Activated CD4-positive, alpha-beta T cell treated with anti-CD3 and anti-CD28 coated beads, Interleukin-2, amount 50 U/mL, for 48 hours (primary cell): ENCODE measurements at places on chromosomes 3 and 15.
A peak's percentile ranks its signal among the peaks of the same experiment; 100 is the strongest.

GRCh38 chr15:33678176-33678575 lies 290.1 kb upstream of the CHRM5 start:
- DNase-seq = no peak

DNA sequence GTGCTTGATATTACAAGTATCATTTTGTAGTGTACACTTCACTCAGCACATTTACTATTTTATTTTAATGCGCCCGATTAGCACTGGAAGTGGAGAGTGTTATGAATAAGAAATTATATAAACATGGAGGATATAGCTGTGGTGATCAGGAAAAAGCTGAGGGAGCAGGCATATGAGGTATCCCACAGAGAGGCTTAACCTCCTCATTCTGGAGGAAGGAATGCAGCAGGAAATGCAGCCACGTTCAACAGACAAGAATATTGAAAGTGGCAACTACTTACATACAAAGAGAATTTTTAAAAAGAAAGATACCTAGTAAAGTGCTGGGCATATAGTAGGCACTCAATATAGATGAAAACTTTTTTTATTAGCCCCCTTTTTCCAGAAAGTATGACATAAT lies 166.0 kb upstream of the SATB1 start:
- no peak for DNase-seq

- DNase-seq = no peak
Measured at GRCh38 chr3:134903837-134904236, 108.8 kb downstream of the EPHB1 start.

- no peak for DNase-seq
Measured at GRCh38 chr3:52195823-52196331, 2.1 kb upstream of the ALAS1 start.

DNA sequence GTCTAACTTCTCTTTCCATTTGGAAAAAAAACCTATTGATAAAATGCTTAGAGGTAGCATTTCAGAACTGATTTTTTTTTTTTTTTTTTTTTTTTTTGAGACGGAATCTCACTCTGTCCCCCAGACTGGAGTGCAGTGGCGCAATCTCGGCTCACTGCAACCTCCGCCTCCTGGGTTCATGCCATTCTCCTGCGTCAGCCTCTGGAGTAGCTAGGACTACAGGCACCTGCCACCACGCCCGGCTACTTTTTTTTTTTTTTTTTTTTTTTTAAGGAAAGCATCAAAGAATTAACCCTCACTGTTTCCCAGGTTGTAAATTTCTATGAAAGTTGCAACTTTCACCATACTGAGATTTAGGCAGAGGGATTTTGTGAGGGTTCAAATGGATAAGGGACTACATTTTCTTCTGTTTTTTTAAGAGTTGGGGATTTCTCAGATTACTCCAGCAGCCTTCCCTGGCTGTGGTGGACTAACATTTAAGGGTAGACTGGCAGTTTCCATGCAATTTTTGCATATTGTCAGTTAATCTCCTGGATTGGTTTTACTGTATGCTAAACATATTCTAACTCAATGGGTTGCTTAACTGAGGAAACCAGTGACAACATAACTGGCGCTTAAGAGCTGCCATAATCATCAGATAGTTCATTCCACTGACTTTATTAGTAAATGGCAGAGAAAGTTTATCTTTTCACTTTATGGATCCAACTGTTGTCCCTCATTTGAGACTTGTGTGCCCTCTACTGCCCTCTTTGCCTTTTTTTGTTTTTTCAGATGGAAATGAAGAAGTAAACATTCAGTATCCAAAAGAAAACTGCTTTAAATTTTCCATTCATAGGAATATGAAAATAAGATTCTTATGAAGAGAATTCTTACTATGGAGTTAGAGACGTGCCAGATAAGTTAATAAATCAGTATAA lies 93.7 kb downstream of the NPTN start:
- DNase-seq = no peak

DNA sequence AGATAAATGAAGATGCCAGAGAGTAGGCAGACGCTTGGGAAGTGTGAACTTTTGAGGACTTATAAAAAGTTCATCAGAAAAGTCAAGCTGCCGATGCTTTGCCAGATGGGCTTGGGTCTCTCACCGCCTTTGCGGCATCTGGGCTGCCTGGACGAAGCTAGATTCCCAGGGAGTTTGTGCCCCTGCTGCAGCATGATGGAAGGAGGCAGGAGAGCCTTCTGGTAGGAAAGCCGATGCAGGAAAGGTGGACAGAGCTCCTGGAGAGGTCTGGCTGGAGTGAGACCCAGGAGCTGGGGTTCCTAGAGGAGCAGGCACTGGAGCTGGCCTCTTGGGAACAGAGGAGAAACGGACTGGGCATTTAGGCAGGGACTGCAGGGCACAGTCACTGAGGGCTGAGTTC lies 51.9 kb upstream of the ATP2B2 start:
- no peak for DNase-seq

DNA sequence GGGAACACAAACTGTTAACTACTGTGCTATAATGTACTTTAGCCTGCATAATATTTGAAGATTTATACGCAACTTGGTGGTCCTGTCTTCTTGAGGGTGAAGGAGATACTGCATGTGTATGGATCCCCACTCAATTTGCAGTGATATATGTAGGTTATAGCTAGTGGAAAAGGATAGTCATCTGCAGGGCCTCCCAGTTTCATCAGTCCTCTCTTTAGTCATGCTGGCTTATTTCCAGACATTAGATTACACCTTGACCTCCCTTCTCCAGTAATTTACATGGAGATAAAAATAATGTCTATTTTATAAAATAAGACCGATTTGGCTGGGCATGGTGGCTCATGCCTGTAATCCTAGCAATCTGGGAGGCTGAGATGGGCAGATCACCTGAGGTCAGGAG lies 3.7 kb downstream of the NR1D2 start:
- no peak for DNase-seq

GRCh38 chr3:158102242-158103080 lies 3.8 kb downstream of the SHOX2 start:
- DNase-seq = no peak

DNA sequence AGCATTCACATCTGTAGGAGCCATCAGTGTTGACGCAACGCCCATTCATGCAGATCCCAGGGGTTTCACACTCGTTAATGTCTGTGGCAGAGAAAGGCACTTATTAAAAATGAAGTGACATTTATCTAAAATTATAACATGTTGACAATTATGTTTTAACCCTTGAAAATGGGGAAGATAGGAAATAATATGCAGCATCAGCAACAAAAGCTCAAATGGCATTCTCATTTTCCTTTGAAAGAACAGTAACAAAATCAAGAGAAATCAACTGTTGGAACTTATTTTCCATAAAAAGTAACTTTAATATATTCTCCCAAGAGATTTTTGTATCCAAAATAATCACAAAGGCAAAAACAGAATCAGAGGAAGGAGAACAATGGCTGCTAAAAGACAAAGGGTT lies 140.4 kb downstream of the FBN1 start:
- no peak for DNase-seq

GRCh38 chr3:58148049-58148448 lies 62.7 kb downstream of the DNASE1L3 start:
- no peak for DNase-seq

DNA sequence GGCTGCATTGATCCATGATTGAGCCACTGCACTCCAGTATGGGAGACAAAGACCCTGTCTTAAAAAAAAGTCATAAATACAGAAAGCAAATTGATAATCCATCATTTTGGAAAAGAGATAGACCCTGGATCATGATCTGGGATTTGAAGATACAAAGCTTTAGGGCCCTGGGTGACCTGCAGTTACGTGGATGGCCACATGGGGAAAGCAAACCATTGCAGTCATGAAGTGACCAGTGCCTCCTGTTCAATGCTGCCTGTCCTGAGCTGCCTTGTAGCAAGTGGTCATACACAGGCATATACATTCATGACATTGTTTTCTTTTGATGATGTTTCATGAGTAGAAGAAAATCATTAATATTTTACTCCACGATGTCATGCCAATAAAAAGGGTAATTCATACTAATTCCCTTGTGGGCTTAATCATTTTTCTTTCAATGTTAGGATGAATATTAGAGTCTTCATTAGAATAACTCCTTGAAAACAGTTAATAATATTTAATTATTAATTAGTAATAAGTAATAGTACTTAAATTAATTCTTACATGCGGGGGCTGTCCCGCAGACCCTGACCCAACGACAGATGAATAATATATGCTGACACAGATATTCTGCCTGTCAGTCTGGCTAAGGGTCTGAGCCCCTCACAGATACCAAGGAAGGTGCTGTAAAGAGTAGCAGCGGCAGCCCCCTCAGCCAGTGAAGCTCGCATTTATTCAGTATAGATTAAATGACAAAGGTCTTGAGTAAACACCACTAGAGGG lies 109.0 kb upstream of the UNC13C start:
- no peak for DNase-seq

DNA sequence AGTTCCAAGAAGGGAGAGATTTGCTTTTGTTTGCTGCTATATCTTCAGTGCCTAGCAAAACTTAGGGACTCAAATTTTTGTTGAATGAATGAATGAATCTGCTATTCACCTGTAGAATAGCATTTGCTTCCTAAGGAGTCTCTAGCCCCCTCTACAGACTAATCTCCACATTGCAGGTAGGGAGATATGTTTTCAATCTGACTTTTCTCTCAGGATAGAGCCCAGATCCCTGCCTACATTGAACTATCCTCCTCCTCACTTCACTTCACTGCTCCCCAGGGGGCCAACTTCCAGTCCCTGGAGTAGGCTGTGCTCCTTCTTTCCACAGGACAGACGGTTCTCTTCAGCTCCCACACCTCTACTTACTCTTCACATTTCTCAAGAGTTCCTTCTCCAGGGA lies 81.9 kb upstream of the PTX3 start:
- no peak for DNase-seq

DNA sequence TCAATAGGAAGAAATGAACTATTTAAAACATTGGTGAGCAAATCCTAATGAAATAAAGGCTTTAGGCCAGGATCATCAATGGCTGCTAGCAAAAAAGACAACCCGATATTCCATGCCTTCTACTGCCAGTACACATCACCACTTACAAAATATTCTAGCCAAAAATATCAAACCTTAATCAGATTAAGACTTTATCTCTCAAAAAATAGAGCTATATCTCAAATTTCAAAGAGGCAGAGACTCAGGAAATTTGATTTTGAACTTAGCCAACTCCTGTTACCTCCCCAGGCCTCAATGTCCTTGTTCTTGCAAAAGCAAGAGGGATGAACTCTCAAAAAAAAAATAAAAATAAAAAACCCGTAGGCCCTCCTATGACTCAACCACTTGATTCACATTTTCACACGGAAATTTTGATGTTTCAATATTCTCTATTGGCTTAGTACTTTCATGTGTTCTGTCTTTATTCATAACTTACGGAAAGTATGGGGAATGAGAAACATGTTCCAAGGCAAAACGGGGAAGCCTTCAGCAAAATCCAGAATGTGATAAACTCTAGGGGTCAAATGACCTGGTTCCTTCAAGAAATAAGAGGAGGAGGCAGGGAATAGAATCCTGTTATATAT lies 273.3 kb upstream of the ZPLD1 start:
- DNase-seq = no peak

DNA sequence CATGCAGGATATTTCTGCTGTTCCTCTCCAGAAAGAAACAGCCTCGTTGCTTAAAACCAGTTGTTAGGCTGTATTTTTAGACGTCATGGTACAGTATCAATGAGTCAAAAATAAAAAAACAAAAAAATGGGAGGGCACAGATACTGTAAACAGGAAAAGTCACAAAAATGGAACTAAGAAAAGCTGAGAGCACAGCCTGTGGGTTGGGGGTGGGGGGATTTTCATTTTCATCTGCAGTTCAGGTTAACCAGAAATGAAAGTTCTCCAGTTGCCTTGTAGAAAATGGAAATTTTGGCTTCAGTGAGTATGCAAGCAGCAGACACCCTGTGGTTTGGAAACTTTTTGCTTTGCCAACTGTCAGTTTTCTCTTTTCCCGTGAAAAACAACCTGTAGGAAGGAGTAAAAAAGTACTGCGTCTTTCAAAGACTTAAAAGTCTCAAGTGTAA lies 59.0 kb downstream of the FRMD4B start:
- DNase-seq = peak; percentile 54

DNA sequence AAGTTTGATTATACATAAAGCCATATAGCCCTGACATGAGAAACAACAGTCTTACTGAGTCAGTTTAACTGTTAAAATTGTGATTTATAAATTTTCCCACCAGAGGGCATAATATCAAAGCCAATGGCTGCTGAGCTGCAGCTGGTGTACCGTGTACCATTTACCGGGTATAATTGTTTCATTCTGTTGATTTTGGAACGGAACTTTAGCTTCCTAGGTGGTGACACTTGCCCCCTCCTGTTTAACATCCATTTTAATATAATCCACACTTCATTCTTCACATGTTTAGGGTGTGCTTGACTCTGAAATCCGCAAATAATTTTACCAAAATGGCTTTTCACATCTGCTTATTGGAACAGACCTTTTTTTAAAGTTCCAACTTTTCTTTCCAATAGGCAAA lies 72.8 kb downstream of the SLC9A9 start:
- no peak for DNase-seq

GRCh38 chr3:161069511-161070251 lies 35.5 kb downstream of the B3GALNT1 start:
- no peak for DNase-seq

DNA sequence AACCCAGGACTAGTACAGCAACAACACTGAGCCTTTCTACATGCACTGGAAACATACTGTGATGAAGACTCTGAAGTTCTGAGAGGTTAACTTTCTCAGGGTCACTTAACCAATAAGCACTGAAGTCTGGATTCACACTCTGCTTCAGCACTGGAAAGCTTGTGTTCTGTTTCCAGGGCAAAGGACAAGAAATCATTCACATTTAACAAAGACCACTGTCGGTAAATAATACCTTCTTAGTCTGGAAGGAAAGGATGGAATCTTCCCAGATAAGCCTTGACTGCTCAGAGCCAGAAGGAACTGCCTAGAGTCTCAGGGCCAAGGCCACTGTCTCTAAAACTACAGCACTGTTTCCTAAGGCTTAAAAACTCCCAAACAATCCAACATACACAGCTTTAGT lies 4.3 kb upstream of the GLYCTK start:
- DNase-seq = no peak

- DNase-seq = no peak
Measured at GRCh38 chr15:31831596-31831995, 198.7 kb upstream of the CHRNA7 start.

DNA sequence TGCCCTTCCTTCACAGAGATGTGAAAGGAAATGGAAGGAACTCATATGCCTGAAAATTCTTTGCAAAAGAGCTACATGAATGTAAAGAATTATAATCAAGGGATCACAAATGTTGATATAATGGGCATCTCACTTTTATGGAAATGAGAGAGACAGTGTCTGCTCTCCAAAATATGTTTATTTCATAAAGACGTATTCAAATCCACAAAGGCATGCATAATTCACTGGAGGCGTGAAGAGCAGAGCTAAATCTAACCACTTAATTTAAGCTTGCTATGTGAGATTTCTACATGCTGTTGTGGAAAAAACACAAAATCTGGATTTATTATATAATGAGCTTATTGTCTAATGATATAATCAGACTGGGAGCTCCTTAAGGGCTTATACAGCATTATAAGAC lies 469.1 kb downstream of the RAP2B start:
- DNase-seq = no peak

- DNase-seq = peak; percentile 41
Measured at GRCh38 chr3:50617911-50618481, 1.0 kb downstream of the MAPKAPK3 start.
